ENCODE measurements at places on chromosomes 7 and 10.

- DNase-seq = no peak
These were observed 132.0 kb downstream of the CFAP58 start for GRCh38 chr10:104485632-104486031.

DNA sequence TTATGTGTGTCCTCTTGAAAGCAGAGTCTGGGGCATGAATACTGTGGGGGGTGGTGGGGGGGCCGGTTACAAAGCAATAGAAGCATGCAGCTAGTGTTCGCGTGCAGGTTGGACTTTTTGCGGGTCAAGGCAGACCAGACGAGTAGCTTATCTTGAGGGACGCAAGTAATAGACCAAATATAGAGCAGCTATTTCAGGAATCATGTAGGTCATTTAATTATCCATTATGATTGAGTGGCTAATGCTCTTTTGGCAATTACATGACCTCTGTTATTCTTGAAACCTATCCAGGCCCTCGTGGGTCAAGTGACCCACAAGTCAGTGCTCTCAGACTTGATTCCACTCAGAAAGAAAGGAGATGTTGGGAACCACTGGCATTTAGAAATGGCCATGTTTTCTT is 93.0 kb downstream of the BTRC start:
- no peak for DNase-seq

- DNase-seq = no peak
These were observed 23.5 kb upstream of the PDE1C start for GRCh38 chr7:32093415-32094408.

DNA sequence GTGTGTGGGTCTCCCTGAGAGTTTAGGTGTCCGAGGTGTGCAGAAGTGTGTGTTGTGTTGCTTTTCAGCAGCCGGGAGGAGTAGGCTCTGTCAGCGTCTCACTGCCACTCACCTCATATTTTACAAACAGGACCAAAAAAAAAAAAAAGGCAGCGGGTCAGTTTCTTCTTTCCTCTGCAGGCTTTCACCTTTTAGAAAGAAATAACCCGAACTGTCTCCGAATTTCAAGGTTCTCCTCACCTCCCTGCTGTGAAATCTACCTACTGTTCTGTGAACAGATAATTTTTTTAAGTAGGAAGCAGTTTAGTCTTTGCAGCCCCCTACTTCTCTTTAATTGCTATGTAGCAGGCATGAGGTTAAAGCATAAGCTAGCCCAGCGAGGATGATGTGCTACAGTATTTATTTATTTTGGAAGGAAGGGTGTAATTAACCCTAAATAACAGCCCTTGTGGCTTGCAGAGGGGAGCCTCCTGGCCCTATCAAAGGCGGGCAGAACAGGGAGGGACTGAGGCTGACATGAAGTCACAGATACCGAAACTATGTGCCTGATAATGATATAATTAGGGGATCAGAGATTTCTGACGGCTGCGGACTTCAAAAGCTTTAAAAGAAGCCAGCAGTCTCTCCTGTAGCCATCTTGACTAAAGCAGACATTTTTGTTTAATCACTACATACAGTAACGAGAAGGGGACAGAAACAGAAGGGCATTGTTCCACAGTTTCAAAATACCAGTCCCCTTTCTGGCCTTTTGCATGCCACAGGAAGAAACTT is 1.6 kb downstream of the BAMBI start:
- DNase-seq = no peak

DNA sequence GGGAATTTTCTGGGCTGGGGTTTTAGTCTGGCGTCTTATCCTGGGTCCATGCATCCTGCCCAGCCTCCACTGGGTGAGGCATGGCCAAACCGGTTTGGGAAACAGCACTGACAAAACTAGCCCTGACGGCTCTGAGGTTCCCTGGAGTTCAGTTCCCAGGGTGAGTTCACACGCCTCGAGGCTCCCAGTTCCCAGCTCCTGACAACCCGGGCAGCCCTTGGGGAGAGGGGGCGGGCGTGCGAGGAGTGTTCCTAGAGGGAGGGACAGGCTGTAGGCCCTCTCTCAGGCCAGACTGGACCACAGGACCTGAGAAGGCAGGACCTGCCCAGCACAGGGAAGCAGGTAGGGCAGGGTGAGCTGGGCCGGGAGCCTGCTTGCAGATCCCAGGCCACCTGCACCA is 82.3 kb upstream of the PPIF start:
- DNase-seq = no peak

DNA sequence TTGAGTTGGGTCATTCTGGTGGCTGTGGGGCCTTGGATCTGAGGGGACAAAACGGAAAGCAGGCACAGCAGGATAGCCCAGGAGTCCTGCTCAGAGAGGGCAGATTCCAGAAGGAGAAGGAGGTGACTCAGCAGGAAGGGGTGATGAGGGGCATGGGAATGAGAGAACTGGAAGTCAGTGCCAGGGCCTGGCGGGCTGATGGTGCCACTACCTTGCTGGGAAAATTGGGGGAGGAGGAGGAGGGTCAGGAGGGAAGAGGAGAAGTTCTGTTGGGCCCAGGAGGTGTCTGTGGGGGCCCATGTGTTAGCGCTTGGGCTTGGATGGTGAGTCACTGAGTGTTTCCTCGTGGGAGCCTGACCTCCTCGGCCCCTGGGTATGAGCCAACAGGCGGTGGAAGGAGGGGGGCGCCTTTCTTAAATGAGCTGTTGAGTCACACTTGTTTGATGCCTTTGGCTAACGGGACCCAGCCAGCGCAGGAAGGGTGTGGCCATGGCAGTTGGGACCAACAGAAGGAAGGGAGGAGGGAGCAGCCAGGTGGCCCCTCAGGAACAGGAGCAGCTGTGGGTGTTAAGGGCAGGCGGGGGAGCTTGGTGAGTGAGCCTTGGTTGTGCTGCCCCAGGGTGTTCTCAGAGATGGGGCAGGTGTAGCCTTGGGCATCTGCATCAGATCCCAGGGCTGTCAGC is 130.0 kb upstream of the BTBD16 start:
- no peak for DNase-seq

GRCh38 chr7:35734001-35734483 is 39.1 kb upstream of the HERPUD2 start:
- DNase-seq = no peak

DNA sequence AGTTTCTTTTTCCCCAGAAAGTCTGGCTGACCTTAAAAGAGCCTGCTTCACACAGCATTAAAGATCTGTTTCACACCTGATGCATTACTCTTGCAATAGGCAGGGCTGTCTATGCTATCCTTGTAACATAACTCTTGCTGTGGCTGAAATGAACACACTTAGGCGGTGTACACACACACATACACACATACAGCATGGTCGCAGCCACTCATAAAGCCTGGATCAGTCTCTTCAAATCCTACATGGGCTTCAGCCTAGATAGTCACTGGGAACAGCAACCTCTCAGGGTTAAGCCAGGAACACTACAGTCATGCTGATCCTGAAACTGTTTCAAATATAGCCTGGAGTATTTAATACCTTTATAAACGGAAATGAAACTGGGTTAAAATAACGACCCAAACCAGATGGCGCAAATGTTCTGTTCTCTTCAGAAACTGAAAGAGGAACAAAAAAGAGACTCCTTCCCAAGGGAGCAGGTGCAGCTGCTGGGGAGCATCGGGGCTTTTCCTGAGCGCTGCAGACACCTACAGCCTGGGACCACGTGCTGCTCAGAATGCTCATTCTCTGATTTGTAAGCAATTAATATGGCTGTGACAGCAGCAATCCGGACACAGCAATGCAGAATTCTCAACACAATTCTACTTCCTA is 61.0 kb upstream of the SFMBT2 start:
- DNase-seq = no peak

GRCh38 chr7:50292763-50293162 is 11.8 kb upstream of the IKZF1 start:
- DNase-seq = no peak
